ENCODE measurements at places on chromosomes 1 and 21.

DNA sequence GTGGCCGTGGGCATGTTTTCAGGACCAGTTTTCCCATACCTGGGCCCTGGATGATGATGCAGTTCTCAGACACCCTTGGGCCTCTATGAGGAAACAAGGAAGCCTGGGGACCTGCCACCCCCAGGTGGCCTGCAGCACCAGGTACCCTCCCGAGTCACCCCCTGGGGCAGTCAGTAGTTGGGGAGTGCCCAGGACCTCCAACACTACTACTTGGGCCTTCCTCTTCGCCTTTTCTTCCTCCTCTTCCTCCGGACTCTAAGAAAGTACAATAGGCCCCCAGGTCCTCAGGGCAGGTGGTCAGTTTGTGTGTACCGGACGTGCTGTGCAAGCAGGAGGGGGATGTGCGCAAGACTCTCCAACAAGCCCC is 11.9 kb upstream of the SRARP start:
- DNase-seq, result no peak

GRCh38 chr1:27350663-27351540 is 9.1 kb downstream of the SYTL1 start:
- no peak for DNase-seq

- no peak for DNase-seq
These were observed 30.1 kb upstream of the RUNX1 start for GRCh38 chr21:35079181-35079580.

GRCh38 chr1:208040821-208041297 is 129.9 kb upstream of the CD34 start:
- no peak for DNase-seq

- DNase-seq, result no peak
These were observed 93.0 kb upstream of the TTC34 start for GRCh38 chr1:2894381-2895041.

DNA sequence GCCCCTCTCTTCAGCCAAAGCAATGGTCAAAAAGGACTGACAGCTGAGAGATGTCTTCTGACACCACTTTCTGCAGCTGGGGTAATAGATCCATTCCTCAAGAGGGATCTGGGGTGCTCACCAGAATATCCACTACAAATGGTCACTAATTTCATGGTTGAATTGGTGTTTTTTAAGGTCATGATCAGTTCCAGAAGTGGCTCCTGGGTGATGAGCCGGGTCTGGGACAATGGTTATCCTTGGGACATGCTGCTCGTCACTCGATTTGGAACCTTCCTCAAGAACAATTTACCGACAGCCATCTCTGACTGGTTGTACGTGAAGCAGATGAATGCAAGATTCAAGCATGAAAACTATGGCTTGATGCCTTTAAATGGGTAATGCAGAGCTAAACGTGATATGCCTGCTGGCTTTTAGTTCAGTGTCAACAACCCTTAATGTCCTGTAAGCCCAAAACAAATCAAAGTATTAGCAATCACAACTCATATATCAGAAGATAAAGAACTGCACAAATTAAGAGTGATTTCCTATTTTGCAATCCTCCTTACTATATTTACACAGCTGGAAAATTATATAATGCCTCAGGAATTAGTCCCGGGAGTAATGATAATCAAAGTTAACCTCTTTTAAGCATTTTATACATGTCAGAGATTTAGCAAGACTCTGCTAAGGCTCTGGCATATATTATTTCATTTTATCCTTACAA is 20.1 kb downstream of the FMO3 start:
- DNase-seq, result no peak
